NCI-H1105 (cell line): ENCODE measurements at places on chromosomes 11 and 22.

- no peak for DNase-seq
Observed at GRCh38 chr11:20448834-20449233, 61.3 kb downstream of the PRMT3 start.

DNA sequence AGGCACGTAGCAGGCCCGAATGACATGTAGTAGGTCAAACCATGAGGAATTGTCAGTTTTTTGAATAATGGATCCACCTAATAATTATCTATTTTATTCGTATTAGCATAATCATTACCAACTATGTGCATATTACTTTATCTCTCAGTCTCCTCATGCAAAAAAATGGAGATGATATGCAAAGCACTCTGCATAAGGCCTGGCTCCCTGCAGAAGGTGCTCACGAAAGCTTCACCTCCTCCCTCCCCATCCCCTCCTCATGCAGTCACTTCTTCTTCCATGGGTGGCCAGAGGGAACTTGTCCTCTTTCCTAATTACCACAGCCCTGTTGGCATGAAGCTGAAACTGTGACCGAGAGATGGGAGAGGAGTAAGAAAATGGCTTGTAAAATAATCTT lies 20.8 kb upstream of the TSKU start:
- no peak for DNase-seq

DNA sequence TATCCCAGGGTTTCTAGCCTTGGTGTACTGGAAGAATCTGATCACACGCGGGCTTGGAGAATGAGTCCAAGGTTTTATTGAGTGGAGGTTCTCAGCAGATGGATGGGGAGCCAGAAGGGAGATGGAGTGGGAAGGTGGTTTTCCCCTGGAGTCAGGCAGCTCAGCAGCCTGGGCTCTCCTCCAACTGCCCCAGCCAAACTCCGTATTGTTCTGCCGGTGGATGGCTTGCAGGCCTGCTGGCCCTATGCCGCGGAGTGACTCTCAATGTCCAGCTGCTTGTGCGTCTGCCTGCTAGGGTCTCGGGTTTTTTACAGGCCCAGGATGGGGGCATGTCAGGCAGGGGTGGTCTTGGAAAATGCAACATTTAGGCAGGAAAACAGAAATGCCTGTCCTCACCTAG lies 162.4 kb upstream of the LMO1 start:
- DNase-seq, result no peak

GRCh38 chr22:49464037-49464436 lies 363.6 kb downstream of the BRD1 start:
- no peak for DNase-seq

- no peak for DNase-seq
Observed at GRCh38 chr22:36573815-36574363, 44.9 kb upstream of the EIF3D start.
